ENCODE measurements at places on chromosomes 1 and 21.

GRCh38 chr1:230120921-230121381, 53.9 kb downstream of the GALNT2 start:
- no peak for DNase-seq

DNA sequence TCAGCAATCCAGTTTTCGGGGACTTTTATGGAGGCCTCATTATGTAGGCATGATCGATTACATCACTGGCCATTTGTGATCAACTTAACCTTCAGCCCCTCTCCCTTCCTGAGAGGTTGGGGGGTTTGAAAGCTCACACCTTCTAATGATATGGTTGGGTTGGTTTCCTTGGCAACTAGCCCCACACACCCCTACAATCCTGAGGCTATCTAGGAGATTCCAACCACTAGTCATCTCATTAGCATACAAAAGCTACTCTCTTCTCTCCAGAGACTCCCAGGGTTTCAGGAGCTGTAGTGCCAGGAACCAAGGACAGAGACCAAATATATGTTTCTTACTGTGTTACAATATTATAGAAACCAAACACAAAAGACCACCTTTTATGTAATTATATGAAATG, 35.2 kb upstream of the ZNF326 start:
- no peak for DNase-seq

DNA sequence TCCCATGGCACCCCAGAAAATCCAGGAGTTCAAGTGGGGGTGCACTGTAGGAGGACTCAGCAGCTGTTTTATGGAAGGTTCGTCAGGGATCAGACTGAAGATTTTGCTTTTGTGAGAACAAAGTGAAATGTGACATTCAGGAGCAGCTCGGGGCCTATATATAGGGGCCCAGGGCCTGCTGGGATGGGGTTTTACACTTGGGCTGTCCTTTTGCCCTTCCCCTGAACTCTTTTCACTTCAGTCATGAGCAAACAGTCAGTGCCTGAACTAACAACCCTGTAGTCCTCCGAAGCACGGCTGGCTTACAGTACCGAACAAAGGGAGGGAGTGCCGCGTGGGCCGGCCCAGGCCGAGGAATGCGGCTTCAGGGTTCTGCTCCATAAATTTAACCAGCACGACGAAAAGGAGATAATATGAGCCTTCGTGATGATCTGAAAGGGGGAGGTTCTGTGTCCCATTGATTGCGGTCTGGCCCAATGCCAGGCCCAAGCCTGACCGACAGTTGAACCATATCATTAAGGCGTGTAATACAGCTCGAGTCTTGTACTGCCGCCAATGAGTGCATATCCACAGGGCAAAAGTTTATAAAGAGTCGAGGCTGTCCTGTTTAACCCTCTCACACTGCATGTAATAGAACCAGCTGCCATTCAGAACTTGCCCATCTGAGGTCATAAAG, 139.9 kb downstream of the DHRS3 start:
- DNase-seq: no peak

DNA sequence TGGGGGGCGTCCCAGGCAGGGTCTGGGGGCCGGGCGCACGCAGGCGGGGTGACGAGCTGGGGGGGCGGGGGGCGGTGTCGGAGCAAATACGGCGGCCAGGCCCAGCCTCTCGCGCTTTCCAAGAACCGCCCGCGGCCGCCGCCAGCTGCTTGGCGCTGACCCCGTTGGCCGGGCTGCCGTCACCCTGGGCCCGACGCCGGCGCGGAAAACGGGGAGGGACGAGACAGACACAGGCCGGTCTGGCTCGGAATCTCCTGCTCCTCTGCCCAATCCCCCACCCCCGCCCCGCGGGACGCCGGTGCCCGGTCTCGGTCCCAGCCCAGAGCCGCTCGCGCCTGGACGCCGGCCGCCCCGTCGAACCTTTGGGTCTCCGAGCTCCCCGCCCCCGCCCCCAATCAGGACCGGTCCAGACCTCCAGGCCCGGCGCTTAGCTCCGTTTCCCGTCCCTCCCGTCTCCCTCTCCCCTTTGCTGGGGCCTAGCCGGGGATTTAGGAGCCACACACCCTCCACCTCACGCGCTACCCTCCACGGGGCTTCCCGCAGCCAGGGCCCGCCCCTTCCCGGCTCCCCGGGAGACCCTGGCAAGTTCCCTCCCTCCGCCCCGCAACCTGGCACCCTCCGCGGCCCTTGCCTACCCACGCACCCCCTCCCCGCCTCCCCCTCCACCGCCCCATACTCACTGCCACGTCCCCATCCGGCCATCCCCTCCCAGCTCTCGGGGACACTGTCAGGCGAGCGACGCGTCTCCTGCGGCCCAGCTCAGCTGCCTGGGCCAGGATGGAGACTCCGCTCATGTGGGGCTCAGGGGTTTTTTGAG, 800 bp upstream of the MMP23B start:
- no peak for DNase-seq

DNA sequence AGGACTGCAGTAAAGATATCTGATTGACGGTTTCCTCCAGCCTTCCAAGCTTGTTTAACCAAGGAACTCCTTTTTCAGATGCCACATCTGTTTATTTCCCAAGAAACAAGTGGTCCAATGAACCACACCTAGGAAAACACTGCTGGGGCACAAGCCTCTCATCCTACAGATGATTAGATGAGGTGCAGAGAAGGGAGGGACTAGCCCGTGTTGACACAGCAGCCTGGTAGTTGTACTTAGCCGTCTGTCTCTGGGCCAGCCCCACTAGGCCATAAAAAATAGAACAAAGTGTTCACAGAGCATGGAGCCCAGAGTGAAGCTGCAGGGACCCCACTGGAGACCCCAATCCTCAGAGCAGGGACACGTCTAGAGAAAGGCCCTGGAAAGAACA, 32.1 kb downstream of the LRP8 start:
- DNase-seq: no peak

GRCh38 chr1:55225228-55225627, 10.1 kb upstream of the USP24 start:
- no peak for DNase-seq
